ENCODE measurements at places on chromosomes 16 and 17.
A peak's percentile ranks its signal among the peaks of the same experiment; 100 is the strongest.

DNA sequence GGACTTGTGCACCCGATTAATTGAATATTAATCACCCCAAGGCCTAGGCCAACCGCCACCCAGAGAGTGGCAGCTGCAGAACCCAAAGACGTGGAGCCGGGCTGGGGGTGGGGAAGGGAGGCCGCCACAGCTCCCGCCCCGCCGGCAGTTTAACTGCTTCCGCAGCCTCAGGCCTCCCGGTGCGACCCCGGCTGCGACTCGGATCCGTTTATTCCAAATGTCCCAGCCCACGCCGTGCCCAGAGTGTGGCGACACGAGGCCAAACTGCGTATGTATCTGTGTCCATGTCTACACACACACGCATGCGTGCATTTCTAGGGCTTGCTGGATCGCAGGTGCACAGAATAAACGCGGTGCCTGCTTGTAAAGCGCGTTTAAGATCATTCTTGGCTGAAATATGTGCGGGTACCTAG is 802 bp upstream of the TOB1 start:
- peak; percentile 71 for DNase-seq

- peak; percentile 75 for DNase-seq
Observed at GRCh38 chr17:80861892-80862291, 129.7 kb upstream of the CHMP6 start.

- no peak for DNase-seq
Observed at GRCh38 chr17:31422443-31422842, 31.0 kb downstream of the RAB11FIP4 start.

DNA sequence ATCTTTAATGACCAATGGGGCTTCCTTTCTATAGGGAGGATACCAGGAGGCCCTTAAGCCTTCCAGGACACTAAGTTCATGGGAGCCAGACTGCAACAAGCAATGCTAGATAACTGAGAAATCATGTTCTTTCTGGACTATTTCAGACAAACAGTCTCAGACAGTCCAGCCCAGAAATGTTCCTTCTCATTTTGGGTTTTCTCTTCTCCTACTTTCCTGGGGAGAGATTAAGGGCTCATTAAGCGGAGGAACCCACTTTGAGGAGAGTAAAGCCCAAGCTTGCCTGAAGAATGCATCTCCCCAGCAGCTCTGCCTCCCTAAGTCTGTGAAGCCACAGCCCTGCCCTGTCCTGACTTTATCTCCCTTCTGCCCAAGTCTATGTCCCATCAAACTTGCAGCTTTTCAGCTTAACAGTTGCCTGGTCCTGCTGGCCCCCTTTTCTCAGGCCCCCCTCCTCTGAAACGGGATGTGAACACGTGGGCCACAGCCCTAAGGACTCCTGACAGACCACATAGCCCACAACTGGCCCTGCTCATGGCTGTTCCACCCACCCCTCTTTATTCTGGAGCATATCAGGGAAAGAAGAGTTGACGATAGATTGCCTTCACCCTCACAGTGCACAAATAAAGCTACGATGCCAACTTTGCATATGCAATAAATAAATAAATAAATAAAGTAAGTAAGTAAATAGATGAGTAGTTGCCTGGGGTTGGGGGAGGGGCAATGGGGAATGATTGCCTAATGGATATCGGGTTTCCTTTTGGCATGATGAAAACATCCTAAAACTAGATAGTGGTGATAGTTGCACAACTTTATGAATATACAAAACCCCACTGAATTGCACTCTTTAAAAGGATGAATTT is 111.0 kb downstream of the N4BP1 start:
- DNase-seq, result no peak

- DNase-seq, result peak; percentile 82
Observed at GRCh38 chr16:57609541-57610401, 18.7 kb upstream of the ADGRG1 start.

GRCh38 chr16:57388359-57389086 is 16.0 kb upstream of the CCL17 start:
- DNase-seq, result no peak

- no peak for DNase-seq
Observed at GRCh38 chr16:47467501-47467900, 6.4 kb downstream of the PHKB start.

DNA sequence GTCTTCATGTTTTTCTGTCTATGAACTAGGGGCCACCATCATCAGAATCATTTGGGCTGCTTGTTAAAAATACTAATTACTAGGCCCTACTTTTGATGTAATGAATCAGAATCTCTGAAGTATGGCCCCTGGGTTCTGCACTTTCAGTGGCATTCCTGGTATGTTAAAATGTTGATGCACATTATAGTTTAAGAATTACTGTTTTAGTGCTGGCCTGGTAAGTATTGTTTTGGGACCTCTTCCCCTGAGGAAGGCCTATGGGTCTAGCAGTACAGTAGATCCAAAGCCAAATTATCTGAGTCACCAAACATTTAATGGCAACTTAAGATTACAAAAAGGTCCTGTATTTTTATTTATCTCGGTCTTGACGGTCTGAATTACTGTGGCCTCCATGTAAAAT is 58.8 kb downstream of the AP2B1 start:
- DNase-seq, result no peak

DNA sequence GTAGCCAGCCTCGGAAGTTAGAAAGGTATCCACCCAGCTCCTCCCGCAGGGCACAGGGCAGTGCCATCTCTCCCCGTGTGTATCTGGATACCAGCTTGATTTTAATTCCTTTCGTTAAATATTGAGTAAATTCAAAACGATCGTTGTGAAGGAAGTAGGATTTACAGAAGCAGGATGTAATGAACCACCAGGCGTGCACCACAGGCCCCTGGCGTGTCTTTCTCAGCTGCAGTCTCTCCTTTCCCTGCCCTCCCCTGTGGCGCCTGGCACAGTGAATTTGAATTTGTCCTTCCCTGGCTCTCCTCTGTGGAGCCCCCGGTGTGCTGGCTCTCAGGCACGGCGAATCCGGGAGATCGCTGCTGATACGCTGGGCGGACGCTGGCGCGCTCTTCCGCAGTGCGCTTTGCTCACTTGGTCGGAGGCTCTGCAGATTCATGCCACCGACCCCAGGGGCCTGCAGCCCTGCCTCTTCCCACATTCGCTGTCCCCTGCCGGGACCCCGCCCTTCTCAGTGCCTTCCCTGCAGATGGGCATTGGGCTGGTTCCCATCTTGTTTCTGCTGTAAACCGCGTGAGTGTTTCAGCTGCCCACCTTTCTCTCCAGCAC is 164.6 kb downstream of the RPTOR start:
- no peak for DNase-seq

All from activated CD4-positive, alpha-beta T cell treated with anti-CD3 and anti-CD28 coated beads, Interleukin-2, amount 10 ng/mL, durations not matched to agents 7 days and 5 days (primary cell).